ENCODE measurements at places on chromosomes 11 and 22.
A peak's percentile ranks its signal among the peaks of the same experiment; 100 is the strongest.

DNA sequence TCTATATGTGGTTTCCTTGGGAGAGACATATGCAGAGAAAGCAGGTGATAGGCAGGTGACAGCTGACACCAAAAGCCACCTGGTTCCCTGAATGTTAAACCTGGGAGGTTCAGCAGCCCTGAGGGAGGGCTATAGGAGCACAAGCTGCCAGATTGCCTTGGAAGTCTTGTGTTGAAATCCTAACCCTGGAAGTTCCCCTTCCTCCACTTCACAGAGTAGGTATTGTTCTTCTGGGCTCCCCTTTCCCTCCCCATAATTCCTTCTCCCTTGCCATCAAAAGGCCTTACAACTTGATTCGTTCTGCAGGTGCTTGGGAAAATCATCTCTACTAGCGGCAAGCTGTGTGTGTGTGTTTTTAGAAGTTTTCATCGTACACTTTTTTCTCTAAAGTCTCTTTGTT, 5.4 kb downstream of the LDLRAD3 start:
- no peak for DNase-seq

DNA sequence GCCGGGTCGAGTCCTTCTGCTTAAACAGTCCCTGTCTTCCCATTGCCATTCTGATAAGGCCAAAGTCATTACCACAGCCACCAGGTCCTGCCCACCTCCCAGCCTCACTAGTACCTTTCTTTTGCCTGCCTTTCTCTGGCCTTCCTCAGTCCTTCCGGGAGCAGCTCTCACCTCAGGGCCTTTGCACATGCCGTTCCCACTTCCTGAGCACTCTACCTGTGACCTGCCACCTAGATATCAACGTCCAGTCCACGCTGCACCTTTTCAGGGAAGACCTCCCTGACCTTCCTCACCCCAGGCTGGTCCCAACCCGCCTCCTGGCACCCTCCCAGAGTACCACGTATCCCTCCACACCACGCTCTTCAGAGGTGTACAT, 7.8 kb upstream of the OSM start:
- no peak for DNase-seq

- DNase-seq: no peak
Measured at GRCh38 chr11:130731401-130731800, 184.9 kb downstream of the SNX19 start.

DNA sequence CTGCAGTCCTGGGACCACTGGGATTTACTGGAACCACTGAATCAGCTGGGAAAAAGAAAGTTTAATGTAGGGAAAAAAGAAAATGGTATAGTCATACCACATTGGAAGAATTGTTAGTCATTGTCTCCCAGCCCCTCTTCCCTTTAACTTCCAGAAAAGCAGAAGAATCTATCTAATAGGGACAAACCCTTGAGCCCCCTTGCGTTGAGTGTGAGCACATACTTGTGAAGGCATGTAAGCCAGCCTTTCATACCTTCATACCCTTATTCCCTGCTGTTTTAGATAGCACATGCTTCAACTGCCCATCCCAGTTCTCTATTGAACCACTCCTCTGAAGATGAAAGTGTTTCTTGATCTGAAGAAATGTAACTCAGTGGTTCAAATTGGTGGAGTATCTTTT, 6.6 kb downstream of the TREH start:
- DNase-seq: no peak

- DNase-seq: no peak
Measured at GRCh38 chr11:103326070-103326794, 217.0 kb downstream of the DYNC2H1 start.

GRCh38 chr22:47788461-47788860, 1026.0 kb downstream of the TBC1D22A start:
- no peak for DNase-seq

- no peak for DNase-seq
Measured at GRCh38 chr11:82864268-82864667, 36.0 kb downstream of the PRCP start.

DNA sequence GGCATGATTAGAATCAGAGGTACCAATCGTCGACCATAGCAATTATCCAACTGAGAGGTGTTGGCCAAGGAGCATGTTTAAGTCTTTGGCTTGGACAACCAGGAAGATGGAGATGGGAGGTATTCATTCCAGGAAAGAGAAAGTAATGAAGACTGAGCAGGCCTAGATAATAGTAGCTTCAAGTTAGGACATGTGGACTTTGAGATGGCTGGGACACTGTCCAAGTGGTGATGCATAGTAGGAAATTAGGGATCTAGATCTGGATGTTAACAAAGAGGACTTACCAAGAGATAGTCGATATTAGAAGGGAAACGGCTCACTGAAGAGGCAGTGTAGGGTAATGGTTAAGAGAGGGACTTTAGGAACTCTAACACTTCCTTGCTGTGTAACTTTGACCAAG, 266.7 kb downstream of the FAM76B start:
- no peak for DNase-seq

- peak; percentile 43 for DNase-seq
Measured at GRCh38 chr11:133927690-133928627, 28.8 kb downstream of the IGSF9B start.

DNA sequence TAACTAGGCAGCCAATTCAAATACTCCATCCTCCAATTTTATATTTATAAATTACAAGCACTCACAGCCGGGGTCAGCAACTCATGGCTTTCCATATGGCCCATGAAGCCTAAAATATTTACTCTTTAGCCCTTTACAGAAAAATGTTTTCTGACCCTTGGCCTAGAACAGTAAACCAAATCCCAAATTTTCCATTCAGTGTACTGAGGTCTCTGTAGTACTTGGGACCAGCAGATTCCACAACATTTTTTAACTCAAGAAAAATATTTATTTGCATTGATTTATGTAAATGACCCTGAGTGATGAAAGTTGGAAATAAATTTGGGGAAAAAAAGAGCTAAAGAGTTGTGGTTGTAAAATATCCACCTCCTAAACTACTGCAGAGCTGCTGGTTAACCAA, 82.6 kb downstream of the SLC1A2 start:
- no peak for DNase-seq

DNA sequence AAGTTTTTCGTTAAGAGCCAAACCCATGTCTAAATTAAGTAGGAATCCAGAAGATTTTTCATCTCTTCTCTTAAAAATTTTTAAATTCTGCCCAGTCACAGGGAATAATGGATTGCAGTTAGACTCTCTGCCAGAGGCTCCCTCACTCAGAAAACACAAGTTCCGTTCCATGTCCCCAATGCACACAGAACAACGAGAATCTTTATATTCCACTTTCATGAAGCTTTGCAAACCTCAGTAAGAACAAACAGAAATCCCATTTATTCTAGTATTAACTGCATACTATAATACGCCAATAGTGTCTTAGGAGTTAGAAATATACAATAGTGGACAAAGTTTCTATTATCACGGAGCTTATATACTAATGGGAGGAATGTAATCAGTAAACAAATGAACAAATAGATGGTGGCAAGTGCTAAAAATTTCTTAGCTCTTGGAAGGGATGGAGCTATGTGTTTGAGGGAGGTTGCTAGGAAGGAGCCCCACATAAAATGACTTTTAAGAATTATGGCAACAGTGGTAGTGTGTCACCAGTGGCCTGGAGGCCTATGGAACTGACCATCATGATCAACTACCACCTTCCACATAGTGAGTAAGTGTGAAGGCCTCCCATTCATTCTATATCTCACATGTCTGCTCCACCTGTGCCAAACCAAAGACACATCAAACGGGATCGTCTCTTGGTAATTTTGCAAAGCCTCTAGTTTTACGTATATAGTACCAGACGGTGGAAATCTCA, 24.9 kb downstream of the PICALM start:
- DNase-seq: no peak

DNA sequence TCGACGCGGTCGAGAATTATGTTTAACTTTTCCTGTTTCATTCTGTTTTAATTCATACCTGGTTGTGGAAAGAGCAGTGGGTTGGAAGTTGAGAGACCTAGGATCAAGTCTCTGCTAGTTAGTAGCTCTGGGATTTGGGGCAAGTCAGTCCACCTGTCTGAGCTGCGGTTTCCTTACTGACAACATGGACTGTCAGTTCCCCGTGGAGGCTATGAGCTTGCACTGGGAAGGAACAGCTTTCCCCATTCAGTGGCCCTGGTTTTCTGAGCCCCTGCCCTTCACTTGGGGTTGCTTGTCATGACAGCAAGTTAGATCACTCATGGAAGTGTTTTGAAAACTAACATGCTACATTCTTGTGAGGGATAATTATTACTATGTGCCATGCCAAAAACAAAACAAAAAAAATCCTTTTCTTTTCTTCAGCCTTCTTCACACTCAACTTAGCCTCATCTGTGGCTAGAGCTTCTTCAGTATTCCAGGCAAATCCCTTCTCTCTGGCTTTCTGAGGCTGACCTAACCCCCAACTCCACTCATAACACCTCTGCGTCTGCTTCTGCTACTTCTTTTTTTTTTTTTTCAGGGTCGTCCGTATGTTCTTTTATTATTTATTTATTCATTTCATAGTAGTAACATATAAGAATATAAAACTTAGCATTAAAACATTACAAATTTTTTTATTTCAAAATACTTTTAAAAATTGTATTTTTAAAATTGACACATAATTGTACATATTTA, 43.0 kb upstream of the ZBED5 start:
- no peak for DNase-seq

GRCh38 chr11:17333799-17334586, 17.6 kb upstream of the NCR3LG1 start:
- DNase-seq: no peak

- DNase-seq: no peak
Measured at GRCh38 chr11:62242021-62242420, at the start of gene SCGB1D2. TSS of gene SCGB1D2 (plus strand) at chr11:62242239. CDS start at chr11:62242308, 69 bp downstream.

DNA sequence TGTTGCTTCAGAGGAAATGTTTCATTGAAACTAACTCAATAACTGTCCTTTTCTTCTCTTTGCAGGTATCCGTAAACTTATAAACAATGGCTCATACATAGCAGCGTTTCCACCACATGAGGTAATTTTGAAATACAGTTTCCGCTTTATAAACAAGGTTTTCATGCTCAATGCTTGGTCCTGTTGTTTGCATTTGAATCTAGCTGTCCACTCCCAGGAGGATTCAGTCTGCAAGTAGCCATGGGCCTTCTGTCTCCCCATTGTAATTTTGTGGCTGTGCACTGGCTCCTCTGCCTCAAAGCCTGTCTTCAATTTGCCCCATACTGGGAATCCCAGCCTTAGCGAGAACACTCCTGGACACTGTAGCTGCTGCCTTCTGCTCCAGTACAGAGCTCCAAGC, 34.7 kb downstream of the MUC15 start:
- DNase-seq: no peak
